ACHN (cell line): ENCODE measurements at places on chromosomes 11 and 22.

DNA sequence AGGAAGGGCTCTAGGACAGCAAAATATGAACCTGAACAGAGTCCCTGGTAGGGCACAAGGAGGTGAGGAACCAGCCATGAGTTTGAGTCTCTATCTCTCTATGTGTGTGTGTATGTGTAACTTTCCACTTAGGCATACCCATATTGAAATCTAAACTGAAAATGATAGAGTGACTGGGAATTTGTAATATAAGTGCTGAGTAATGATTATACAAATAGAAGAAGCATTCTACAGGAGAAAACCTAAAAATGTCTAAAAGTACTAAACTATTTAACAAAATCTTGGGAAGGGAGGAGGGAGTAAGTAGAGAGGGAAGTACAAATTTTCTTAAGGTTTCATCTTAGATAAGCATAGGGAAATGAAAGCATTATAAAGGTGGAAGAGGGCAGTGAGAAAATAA is 97.1 kb upstream of the ZC3H12C start:
- no peak for DNase-seq

DNA sequence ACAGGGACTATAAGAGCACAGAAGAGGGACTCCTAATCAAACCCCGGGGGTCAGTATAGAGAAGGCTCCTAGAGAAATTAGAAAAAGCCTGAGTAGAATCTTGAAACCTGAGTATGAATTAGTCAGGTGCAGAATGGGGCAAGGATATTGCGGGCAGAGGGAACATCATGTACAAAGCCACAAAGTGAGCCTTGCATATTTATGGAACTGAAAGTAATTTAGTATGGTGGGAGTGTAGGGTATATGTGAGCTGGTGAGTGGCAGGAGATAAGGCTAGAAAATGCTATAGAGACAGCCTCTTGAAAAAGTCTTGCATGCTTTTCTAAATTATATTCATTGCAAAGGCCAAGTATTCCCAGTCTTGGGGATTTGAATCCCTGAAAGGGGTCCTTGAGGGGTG is 93.7 kb downstream of the STIM1 start:
- no peak for DNase-seq

DNA sequence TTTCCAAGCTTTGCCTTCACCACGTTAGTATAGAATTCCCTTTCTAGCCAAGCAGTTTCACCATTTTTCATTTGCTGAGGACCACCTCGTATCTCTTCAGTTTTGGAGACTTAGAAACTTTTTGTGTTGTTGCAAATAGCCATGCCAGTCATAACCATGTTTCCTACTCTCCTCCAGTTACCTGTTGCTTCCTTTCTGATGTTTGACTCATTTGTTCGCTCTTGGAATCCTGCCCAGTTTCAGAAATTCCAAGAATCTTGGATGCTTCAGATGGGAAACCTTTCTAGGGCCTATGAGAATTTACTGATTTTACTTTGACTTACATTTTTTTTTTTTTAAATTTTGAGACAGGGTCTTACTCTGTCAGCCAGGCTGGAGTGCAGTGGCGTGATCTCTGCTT is 65.4 kb downstream of the PPP6R3 start:
- DNase-seq: peak; percentile 79

- DNase-seq: peak; percentile 89
These were observed at the start of the genes DDB1 and TKFC for GRCh38 chr11:61332797-61333549. TSS of gene DDB1 (minus strand) at chr11:61333105. CDS start at chr11:61332968, 137 bp downstream. TSS of gene TKFC (plus strand) at chr11:61333228. CDS start at chr11:61334729, 1,501 bp downstream.

GRCh38 chr11:62264004-62264403 is 6.0 kb upstream of the SCGB2A2 start:
- DNase-seq: no peak

DNA sequence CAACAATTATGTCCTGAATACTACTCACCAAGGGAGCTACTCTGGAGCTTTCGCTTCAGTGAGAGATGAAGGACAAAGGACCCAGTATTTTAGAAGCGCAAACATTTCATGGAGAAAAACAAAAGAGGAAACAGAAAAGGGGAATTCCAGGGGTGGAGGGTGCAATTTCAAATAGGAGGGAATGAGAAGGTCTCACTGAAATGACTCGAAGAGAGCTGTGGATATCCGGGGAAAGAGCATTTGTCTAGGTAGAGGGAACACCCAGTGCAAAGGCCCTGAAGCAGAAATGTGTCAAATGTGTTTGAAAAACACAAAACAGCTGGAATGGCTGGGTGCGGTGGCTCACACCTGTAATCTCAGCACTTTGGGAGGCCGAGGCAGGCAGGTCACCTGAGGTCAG is 2.4 kb downstream of the RPS19BP1 start:
- DNase-seq: no peak

- no peak for DNase-seq
These were observed 54.3 kb downstream of the BCR start for GRCh38 chr22:23234409-23235161.

DNA sequence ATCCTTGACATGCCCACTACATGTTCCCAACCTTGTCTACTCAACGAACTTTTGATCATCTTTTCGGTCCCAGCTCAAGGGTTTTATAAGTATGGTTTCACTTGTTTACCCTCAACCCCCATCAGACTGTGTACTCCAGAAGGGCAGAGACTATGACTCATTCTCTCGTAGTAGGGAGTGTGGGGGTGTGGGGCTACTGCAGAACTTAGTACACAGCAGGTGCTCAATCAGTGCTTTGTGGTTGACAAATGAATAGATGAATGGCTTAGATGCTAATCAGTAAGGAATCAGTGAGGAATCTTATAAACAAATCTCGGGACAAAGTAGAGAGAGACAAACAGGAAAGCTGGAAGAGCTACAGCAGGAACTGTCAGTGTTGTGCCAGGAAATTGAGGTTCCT is 151.7 kb upstream of the PLET1 start:
- DNase-seq: no peak

DNA sequence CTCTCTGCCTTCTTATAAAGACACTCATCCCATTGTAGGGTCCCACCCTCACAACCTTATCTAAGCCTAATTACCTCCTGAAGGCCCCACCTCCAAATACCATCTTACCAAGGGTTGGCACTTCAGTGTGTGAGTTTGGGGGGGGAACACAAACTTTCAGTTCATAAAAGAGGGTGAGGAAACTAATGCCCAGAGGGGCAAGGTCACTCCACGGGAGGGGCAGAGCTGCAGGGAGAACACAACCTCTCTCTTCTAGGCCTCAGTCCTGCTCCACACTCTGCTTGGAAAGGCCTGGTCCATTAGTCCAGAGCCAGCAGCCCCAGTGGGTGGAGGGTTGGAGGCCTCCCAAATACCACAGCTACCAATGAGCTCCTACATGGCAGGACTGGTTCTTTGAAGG is 2.7 kb upstream of the BATF2 start:
- no peak for DNase-seq

GRCh38 chr22:27583856-27584255 is 217.7 kb downstream of the MN1 start:
- no peak for DNase-seq

DNA sequence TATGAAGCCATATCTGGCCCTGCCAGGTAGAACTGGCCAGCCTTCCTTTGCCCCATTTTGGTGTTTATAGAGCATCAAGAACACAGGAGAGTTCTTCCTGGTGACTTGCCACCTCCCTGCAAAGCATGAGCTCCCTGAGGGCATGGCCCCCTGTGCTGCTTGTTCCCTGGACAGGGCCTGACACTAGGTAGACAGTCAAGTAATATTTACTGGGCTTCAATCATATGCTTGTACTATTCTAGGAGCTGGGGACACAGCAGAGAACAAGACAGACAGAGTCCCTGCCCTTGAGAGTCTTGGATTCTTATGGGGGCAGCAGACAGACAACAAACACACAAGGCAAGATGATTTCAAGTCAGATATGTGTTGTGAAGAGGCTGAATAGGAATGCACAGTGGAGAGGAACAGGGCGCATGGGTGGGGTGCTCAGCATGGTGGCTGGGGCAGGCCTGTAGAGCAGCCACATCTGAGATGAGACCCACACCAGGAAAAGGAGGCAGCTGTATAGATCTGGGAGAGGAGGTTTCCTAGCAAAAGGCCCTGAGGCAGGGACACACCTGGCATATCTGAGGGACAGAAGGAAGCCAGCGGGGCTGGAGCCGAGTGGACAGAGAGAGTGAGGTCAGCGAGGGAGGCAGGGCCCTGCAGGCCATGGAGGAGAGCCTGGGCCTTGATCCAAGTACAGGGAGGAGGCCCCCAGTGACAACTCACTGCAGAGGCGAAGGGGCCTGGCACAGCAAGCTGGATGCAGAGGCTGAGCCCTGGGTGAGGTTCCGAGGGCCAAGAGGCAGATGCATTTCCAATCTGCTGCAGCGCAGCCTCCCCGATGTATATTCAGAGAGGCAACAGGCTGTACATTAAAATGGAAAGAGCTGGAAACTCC is 10.2 kb upstream of the CBX6 start:
- no peak for DNase-seq

DNA sequence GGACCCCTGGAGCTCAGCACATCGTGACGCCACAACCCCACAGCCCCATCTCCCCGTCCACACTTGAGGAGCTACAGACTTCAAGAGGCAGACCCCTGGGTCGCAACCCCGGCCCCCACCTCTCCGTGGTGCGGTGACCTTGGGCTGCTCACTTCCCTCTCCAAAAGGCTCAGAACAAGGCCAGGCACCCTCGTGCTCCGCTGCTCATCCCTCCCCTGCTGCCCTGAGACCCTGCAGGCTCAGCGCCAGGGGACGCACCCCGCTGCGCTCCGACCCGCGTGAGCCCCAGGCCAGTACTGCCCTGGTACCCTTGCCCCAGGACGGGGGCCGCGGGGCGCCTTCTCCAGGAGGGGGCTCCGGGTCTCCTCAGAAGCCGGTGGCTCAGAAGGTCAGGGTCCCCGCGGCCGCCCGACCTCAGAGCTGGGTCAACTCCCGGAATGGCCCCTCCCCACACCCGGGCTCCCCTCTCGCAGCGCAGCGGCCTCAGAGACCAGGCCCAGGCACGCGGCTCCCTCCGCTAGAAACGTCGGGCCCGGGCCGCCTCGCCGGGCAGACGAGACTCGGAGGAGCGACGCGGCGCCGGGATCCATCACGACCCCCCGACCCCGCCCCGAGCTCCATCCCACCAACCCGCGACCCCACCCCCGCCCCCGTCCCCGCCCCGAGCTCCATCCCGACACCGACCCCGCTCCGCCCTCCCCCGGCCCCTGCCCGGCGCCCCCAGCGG is 563 bp downstream of the GATD1 start:
- peak; percentile 39 for DNase-seq

GRCh38 chr11:19359221-19360000 is 118.7 kb upstream of the E2F8 start:
- DNase-seq: no peak

DNA sequence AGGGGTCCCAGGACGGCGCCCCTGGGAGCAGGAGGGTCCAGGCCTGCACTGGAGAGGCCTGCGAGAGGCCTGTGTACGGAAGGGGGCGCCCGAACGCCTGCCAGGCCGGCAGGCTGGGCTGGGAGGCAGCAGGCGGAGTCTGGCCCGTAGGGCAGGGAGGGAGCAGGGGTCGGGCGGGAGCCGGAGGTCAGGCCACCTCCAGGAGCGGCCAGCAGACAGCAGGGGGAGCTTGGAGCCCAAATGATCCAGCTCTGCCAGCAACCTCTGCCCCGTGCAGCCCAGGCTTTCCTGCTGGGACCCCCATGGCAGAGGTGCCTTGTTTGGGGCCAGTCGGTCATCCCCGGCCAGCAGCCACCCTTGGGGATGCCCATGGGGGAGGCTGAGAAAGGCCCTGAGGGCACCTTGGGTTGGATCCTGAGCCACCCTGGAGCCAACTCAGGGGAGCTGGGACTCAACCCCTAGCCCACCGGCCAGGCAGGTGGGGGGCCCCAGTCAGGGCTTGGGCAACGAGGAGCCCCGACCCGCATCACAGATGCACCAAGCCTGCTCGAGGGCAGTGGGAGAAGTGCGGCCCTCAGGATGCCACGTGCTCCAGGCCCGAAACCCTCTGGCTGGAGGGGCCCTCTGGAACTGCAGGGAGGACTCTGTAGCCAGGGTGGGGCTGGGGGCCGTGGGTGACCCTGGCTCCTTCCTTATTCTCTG is 9.6 kb upstream of the SYT8 start:
- no peak for DNase-seq

GRCh38 chr11:38305682-38306081 is 1707.6 kb upstream of the RAG2 start:
- no peak for DNase-seq

GRCh38 chr11:31059529-31059928 is 310.0 kb downstream of the DCDC1 start:
- DNase-seq: no peak

DNA sequence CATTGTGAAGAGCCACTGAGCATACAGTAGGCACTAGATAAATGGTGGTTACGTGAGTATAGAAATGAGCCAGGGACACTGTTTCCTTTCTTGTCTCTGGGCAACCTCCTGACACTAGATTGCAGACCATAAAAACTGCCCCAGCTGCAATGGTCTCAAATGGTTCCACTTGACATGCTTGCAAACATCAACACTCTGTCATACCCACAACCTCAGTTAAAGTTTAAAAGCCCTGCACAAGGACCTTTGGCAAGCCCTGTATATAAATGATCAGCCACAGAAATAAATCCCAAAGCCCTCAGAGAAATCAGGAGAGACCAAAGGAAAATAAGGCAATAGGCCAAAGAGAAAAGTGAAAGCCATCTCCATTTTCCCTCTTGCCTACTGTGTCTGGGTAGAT is 20.7 kb downstream of the PLEKHA7 start:
- DNase-seq: peak; percentile 82

GRCh38 chr11:112922606-112923005 is 38.6 kb upstream of the NCAM1 start:
- no peak for DNase-seq
